Body of pancreas (tissue), 4 donors: ENCODE measurements at places on chromosomes 2 and 18. TPM values are rescaled to one million over a fixed set of nuclear protein-coding genes. Genes with fewer than 3 reads are reported as not detected.

C2orf80 gene
- not detected for total RNA-seq

FAM110C gene
- total RNA-seq, result 20.4 TPM

AGFG1 gene
- total RNA-seq, result 10.2 TPM

TUBA4B gene
- total RNA-seq, result not detected

RIT2 gene
- total RNA-seq, result not detected

DNA sequence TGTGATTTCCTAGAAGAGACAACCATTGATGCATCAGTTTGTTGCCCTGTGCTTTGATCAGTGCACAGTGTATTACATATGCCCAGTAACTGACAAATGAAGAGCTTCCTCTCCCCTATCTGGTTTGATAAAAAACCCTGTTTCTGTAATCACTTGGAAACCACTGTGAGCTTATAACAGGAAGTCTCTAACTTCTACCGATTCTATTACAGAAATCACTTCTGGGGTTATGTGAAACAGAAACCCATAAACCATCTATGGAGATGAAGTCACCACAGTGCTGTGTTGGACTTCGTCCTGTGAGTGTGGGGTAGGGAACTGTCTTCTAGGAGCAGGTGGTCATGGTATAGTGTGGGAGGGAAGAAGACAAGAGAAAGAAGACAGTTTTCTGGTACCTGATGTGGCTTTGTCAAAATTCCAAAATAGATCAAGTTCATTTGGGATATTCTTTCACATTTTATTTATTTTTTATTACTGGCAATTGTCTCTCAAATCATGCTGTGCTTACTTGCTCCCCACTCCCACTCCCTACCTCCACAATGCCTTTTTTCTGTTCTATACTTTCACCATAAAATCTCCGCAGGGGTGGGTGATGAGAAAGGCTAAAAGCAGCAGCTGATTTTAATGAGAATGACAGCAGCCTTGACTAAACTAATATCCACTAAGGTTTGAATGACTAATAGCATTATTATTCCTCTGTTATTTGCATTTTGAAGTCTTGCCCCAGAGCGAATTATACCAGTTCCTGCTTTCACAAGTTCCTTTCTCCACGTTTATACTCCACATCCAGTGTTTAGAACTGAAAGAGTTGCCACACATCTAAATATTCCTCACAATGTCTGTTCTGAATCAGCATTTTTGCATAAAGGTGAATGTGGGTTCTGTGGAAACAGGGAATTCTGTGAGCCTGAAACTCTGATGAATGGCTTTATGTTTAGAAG is 41.7 kb upstream of the RND3 start:
- no peak for DNase-seq

DSEL gene
- 5.9 TPM for total RNA-seq

DNA sequence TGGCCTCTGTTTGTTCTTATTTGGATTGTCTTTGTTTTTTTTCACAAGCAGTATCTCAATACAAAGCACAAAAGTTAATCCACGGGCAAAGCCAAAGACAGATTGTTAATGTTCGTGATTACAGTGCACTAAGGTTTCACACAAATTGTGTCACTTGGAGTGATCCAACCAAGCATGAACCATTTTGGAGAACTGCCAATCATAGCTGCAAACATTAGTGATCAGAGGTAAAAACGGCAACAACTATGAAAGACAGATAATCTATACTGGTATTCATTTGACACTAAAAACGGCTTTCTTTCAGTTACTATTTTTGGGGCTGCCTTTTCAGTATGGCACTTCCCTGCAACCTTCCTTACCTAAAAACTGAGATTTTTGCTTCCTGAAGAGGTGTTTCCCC is 213.1 kb upstream of the GULP1 start:
- no peak for DNase-seq

GRCh38 chr2:66073172-66073571 is 361.8 kb upstream of the MEIS1 start:
- no peak for DNase-seq

KDSR gene
- 14.5 TPM for total RNA-seq

- no peak for DNase-seq
Measured at GRCh38 chr18:79187532-79188277, 118.5 kb downstream of the ATP9B start.

- peak; percentile 92 for DNase-seq
Measured at GRCh38 chr18:76953583-76954233, 131.4 kb downstream of the ZNF236 start.

NTSR2 gene
- not detected for total RNA-seq

SNTG2 gene
- total RNA-seq, result 18.7 TPM

SF3B1 gene
- 396 TPM for total RNA-seq

DNA sequence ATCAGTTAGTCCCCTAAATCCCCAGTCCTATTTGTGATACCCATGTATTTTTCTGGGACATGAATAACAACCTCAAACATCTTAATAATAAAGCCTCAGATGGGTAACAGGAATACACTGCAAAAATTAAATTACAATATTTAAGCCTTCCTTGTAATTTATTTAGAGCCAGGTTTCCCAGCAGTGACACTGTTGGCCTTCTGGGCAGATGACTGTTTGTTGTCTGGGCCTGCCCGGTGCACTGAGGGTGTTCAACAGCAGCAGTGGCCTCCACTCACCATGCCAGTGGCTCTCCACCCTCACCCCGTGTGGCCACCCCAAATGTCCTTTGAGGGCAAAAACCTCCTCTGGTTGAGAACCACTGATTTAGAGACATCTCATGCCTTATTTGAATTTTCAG is 270.2 kb upstream of the SIX3 start:
- DNase-seq, result no peak

SOWAHC gene
- 11.2 TPM for total RNA-seq

DNA sequence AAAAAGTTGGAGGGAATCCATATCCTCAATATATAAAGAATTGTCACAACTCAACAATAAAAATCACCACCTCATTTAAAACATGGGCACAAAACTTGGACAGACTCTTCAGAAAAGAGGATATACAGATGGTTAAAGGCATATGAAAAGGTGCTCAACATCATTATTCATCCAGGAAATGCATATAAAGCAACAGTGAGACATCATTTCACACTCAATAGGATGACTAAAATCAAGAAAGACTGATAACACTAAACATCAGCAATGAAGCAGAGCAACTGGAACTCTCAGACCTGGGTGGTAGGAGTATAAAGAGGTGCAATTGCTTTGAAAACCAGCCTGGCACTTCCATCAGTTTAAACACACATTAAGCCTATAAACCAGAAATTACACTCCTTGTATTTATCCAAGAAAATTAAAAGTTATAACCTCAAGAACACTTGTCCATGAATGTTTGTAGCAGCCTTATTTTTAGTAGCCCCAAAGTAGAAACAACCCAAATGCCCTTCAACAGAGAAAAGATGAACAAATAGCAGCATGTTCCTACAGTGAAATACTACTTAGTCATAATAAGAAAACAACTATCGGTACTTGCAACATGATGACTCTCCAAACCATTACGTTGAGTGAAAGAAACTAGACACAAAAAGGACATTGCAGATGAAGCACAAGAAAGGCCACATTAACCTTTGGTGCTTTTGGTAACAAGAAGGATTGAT is 79.1 kb upstream of the TANC1 start:
- no peak for DNase-seq

RESP18 gene
- total RNA-seq, result not detected

CYP26B1 gene
- total RNA-seq, result 4.9 TPM

- peak; percentile 18 for DNase-seq
Measured at GRCh38 chr2:231781798-231782726, 980 bp upstream of the PDE6D start.

- no peak for DNase-seq
Measured at GRCh38 chr2:205765151-205765550, 82.8 kb downstream of the NRP2 start.

GRCh38 chr2:95670167-95670566 is 78.4 kb downstream of the TRIM43 start:
- no peak for DNase-seq

PLB1 gene
- total RNA-seq, result 1.0 TPM

DNA sequence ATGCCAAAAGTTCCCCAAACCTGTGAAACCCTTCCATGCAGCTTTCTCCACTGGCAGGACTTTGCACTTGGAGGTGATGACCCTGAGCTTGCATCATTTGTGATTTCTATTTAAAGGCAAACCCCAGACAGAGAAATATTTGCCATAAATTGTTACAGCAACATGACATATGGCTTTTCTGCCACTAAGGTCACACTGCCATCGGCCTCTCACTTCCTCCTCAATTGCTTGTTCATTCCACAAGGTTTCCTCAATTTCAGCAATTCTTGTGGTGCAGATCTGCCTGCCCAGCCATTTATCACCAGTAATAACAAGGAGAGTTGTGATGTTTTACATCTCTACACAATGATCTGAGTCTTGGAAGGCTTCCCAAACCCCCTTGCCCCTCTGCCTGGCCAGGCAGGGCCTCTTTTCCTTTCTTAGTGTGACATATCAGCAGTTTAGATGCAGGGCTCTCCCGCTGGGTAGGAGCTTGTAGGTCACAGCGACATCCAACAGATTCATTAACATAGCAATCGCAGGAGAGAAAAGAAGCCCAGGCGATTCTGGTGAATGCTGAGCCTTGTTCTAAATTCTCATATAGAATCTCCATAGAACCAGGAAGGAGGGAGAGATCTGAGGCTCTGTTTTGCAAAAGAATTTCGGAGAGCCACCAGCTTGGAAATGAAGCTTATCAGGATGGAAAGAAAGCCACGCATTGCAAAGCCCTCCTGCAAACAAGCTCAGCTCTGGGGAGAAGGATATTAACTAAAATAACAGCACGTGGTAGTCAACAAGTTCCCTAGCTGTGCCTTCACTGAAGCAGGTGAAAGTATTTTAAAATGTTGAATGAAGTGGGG is 46.7 kb upstream of the ITGA6 start:
- no peak for DNase-seq

RAPGEF4 gene
- 22.4 TPM for total RNA-seq

GRCh38 chr2:211247751-211248150 is 691.4 kb downstream of the CPS1 start:
- DNase-seq, result no peak

DNA sequence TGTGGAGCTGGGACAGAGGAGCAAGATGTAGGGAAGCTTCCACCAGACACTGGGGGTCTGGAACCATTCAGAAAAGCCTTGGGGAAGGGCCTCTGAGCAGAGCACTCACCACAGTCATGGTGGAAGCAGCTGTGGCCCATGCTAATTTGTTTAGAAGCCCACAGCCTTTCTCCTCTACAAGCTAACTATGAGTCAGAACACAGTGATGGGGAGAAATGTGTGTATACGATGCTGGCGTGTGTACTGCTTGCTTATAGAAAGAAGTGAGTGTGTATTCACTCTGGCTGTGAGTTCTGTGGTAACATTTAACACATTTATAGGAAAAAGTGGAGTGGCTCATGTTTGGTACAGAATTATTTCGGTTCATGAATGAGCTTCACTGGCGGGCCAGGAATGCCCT is 157.0 kb upstream of the ACAA2 start:
- DNase-seq, result no peak

DNA sequence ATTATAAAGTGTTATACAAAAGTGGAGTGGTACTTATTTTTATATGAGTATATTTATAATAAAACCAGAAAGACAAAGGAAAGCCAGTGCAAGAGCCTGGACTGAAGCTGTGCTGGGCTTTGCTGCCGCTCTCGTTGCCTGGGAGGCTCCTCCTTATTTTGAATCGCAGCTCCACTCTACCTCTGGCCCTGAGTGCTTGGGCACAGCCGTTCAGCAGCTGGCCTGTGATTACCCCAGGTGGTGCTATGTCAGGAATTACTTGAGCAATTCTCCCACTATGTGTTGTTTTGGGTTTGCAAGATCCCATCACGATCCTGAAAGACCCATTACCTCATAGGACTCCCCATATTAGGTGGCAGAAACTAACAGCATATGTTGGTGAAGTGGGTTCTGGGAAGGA is 53.0 kb upstream of the LCLAT1 start:
- DNase-seq, result peak; percentile 48

DNA sequence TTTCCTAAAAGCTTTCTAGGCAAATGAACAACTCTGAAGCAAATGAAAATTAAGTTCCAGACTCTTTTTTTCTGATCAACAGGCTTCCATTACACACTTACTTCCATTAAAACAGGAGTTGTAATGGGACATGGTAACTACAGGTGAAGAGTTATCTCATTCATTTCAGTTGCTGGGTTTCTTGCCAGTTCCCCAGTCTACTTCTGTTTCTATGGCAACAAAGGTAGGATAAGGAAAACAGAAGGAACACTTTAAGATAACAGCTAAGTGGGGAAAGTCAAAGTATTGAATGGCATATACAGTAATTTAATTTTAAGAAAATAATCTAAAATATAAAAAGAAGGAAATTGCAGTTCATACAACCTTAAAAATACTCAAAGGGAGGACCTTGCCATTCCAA is 25.1 kb downstream of the BAZ2B start:
- DNase-seq, result peak; percentile 61

DNA sequence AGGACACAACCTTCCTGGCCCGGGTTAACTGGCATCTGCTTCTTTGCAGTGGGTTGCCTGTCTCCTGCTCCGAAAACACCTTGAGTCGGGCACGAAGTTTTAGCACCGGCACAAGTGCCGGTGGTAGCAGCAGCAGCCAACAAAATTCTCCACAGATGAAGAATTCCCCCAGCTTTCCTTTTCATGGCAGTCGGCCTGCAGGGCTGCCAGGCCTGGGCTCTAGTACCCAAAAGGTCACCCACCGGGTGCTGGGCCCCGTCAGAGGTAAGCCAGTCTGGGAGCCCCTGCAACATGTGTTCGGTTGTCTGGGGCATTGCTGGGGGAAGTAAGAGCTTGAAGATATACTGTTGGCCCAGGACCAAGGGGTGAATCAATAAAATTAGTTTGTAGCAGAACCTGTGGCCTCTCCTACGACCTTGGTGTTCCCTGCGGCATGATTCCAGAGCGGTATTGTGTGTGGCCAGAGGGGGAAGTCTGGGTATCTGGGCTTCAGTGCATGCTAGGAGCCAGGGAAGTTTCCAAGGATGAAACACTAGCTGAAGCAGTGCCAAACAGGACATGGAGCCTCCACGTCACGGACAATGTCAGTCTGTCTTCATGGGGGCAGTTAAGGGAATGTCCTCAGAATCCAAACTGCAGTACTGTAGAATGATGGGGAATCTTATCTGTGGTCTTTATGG is 7.8 kb downstream of the AGBL5 start:
- DNase-seq, result no peak

DNA sequence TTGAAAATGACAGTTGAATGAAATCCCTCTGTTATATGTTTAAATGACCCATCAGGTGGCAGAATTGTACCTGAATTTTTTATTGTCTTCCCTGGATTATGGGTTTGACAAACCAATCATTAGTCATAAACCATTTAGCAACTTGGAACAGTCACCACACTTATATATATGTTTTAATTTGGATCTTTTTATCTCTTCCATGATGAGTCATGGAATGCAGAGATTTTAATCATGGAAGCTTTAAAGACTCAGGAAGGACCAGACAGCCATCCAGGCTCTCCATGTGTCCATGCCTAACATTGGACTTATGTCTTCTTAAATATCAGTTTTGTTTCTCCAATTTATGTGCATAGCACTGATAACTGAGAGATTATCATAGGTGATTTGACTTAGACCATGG is 188.3 kb upstream of the ZSWIM2 start:
- no peak for DNase-seq

DNA sequence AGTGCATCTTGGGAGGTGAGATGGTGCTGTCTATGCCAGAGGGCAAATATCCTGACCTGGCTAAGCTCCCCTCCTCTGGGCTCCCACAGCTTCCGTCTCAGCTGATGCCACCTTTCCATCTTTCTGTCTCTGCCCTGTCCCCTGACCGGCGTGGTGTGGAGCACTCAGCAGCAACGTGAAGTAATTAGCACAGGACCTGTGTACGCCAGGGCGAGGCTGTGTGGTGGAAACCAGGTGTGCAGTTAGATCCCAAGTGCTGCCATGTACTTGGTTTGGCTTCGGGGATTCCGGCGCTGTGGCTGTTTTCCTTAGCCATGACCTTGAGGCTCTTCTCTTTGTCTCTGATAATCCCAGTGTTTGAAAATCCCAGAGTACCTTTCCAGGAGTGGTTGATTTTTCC is 36.5 kb downstream of the COA5 start:
- no peak for DNase-seq

GRCh38 chr2:213306316-213306942 is 22.2 kb downstream of the SPAG16 start:
- DNase-seq, result peak; percentile 61
